ENCODE measurements at places on chromosomes 5 and 9.
A peak's percentile ranks its signal among the peaks of the same experiment; 100 is the strongest.

- DNase-seq = no peak
Observed at GRCh38 chr9:70352802-70353201, 61.7 kb downstream of the KLF9 start.

DNA sequence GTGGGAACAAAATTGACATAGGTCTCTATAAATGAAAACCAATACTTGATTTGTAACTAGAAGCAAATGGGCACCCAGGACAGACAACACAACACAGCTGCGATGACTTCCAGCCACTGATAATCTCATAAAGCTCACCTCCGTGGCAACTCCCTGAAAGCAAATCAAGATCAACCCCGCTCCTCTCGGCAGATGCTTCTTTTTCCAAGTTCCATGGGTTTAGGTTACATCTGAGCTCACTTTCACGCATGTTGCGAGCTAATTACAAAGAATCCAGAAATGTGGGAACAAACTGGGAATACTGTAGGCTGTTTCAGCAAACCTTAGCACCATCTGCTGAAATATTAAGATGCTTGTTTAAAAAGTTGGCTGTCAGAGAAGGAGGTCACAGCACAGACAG lies 153.9 kb downstream of the ELAVL2 start:
- no peak for DNase-seq

DNA sequence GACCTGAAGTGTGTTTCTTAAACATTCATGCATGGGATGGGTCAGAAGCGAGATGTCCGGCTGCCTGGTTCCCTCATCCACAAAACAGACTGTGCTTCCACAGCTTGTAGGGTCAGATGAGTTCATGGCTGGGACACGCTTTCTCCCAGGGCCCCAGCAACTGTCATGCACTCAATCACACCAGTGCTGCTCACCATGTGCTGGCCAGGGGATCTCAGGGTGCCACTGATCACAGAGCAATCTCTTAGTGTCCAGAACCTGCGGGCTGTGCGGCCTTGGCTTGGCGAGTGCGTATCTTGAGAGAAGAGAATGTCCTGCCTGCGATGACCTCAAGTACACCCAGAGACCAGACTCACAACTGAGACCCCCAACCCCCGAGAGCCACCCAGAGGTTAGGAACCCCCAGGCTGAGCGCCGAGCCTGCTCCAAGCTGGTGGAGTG lies 26.0 kb upstream of the FCN2 start:
- DNase-seq = no peak

DNA sequence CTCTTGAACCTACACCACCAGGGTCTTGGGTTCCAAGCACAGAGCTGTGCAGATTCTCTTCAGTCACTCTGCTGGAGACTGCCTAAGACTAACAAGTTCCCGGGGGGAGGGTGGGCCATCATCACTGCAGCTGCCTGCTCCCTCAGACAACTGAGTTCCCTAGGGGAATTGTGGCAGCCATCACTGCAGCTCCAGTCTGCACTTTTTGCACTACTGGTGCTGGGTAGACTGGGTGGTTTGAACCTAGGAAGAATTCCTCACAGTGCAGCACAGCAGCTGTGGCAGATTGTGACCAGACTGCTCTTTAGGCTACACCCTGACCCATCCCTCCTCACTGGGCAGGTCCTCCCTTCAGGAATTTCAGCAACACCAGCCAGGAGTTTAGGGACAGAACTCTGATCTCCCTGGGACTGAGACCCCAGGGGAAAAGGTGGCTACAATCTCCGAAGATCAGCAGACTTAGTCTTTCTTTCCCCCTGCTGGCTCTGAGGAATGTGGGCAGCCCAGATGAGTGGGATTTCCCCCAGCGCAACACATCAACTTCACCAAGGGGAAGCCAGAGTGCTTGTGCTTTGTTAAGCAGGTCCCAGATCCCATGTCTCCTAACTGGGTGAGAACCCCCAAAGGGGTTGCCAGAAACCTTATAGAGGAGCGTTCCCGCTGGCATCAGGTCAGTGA lies 30.9 kb upstream of the RGMB start:
- DNase-seq = no peak

DNA sequence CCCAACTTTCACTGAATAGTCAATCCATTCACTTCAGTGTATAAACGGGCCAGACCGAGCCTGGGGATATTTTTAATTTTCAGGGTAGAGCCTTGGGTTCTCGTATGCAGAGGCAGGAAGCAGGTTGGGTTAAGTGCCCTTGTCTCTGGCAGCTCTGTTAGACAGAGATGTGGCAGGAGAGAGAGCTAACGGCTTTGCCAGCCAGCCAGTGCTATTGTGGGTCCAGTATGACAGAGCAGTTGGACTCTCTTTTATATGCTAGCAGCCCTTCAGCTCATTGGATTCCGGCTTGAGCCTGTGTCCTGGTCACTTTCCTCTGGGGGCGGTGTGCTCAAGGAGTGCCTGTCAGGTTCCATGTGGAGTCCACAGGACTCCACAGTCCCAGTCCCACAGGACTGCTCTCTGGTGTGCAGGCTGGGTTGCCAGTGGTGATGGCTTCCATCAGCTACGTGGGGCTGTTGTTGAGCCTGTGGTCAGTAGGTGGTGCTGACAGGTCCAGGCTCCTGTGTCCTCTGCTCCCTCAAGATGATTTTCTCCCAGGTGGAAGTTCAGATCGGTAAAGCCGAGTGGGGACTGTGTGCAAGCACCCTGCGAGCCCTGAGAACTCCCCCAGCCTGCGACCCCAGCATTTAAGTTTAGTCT lies 14.3 kb downstream of the CLTA start:
- DNase-seq = no peak

DNA sequence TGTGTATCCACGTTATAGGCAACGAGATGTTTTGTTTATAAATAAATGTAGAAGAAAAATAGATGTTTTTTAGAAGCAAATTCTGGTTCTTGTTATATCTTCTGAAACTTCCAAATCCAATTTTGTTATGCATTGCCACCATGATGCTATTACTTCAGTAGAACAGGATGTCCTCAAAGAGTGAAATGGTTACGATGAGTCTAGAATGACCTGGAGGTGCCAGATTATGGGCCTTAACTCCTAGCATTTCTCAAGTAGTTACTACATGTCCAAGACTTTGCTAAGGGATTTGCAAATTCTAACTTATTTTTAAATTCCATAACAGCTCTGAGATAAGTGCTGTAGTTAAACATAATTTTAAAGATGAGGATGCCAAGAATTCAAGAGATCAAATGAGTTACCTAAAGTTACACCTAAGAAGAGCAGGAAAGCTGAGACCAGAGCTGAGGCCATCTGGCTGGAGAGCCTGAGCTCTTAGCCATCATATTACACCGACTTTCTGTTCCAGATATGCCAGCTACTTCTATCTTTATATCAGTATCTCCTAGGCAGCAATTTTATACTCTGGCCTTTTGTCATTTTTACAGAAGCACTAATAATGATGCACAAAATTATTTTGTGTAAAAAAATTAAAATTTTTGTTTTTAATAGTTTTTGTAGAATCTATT lies 173.2 kb upstream of the RASEF start:
- no peak for DNase-seq

GRCh38 chr5:111248571-111248970 lies 24.4 kb downstream of the CAMK4 start:
- no peak for DNase-seq

- peak; percentile 94 for DNase-seq
Observed at GRCh38 chr9:33106827-33107621, 30.6 kb upstream of the SMU1 start.

- DNase-seq = no peak
Observed at GRCh38 chr5:65767565-65767964, 45.6 kb downstream of the NLN start.

DNA sequence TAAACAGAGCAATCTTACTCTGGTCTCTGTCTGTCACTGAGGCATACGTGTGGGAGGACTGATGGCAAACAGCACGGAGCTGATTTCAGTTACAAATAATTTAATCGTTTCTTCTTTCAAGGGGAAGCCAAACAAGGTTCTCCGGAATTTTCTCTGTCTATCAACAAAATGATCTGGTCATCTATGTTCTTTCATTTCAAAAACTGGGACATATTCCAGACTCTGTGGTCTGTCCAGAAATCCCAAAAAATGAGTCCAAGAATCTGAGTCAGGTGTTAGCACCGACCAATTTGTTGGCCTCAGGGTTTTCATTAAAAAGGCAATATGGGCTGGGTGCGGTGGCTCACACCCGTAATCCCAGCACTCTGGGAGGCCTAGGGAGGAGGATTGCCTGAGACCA lies 69.9 kb upstream of the ZNF608 start:
- DNase-seq = no peak

DNA sequence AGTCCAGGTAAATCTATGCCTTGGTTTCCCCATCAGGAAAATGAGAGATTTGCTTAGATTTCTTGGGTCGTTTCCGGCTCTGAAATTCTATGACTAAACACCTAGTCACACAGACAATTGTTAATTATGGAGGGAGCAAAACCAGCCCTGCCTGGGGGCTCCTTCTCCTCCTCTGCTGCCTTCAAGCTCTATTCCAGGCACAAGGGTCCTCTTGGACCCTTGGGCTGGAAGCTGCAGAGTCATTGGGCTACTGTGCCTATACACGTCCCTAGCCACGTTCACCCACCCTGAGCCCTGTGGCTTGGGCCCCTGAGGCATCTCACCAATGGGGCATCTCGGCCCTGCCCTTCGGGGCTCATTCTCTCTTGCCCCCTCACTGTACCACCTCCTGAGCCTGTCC lies 73.8 kb upstream of the TBC1D2 start:
- no peak for DNase-seq

DNA sequence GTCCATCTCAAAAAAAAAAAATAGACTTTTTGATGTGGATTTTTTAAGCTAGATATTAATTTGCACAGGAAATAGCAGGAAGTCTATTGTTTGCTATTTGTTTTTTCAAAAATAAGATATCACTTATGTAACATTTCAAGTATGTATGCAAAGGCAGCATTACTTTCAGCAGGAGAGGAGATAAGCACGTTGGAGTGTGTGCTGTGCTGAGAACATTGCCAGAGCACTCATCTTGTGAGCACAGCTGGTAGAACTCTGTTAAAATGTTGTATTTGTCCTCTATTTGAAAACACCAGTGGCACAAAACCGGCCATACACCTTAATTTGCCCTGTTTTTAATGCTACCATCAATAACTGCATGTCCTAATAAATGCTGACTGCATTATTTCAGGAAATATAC lies 1061.9 kb upstream of the CDH18 start:
- no peak for DNase-seq

- DNase-seq = no peak
Observed at GRCh38 chr5:138938526-138938925, 63.4 kb upstream of the LRRTM2 start.

DNA sequence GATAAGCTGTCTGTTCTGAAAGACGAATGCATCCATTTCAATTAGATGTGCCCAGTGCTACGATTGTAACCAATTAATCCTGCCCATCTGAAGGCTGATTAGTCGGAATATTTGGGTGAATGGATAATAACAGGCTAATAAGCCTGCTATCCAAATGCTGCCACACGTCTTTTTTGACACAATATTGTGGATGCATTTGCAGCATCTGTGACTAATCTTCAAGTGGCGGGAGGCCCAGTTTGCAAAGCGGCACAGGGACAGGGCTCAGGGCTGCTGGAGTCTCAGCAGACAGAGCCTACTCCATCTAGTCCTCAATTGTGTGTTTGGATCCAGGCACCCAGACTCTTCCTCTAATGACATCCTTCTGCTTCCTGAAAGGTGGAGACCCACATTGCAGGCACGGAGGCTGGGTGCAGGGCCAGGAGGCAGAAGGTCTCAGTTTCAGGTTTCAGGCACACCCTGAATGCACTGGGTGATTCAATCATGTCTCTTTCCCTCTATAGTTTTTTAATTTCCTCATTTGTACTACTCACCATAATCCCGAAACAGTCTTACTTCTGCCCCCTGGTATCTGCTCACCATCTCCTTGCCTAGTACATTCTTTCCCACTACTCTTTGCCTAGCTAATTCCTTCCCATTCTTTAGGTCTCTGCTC lies 169.6 kb downstream of the ASTN2 start:
- no peak for DNase-seq

GRCh38 chr9:85178474-85178873 lies 508.9 kb downstream of the NTRK2 start:
- no peak for DNase-seq

GRCh38 chr5:107808671-107809137 lies 138.0 kb upstream of the EFNA5 start:
- DNase-seq = no peak

- no peak for DNase-seq
Observed at GRCh38 chr5:176797456-176798050, 12.8 kb upstream of the UNC5A start.

- no peak for DNase-seq
Observed at GRCh38 chr5:1018596-1018995, 10.0 kb downstream of the NKD2 start.

- DNase-seq = no peak
Observed at GRCh38 chr5:44294516-44294915, 94.7 kb downstream of the FGF10 start.

DNA sequence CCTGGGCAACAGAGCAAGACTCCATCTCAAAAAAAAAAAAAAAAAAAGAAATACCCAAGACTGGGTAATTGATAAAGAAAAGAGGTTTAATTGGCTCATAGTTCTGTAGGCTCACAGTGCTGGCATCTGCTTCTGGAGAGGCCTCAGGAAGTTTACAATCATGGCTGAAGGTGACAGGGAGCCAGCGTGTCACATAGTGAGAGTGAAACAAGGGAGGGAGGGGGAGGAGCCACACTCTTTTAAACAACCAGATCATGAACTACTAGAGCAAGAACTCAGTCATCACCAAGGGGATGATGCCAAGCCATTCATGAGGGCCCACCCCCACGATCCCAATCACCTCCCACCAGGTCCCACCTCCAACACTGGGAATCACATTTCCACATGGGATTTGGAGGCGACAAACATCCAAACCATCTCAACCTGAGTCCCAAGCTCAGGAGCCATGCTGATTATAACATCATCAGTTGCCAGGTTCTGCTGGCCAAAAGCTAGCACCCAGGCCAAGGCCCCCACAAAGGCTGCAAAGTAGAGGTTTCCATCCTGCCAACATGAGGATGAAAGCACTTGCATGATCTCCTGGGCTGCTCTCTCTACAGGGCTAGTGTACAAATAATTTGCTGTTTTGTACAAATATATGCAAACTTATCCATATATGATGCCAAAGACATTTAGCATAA lies 15.3 kb downstream of the DENND1A start:
- no peak for DNase-seq

- no peak for DNase-seq
Observed at GRCh38 chr5:135333732-135334515, 65.1 kb downstream of the MACROH2A1 start.

- DNase-seq = no peak
Observed at GRCh38 chr5:6411141-6411540, 32.8 kb upstream of the MED10 start.

- peak; percentile 49 for DNase-seq
Observed at GRCh38 chr9:100440071-100440470, 13.1 kb downstream of the MSANTD3 start.

- DNase-seq = no peak
Observed at GRCh38 chr9:13295556-13295955, 16.1 kb upstream of the MPDZ start.

DNA sequence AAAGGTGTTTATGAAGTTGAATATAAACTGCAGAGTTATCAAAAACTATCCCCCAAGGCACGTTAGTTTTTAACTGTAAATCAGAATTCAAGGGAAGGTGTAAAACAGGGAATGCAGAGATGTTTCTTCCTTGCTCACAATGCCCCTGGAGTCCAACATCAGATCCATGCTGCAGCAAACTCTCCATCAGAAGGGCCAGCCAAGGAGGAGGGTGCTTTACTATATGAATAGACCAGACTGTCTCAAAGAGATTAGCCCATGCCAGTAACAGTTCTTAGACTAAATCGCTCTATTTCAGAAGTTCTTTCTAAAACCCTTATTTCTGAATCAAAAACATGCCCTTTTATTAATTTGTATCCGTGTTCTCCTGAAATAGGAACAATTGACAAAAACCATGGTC lies 362.8 kb upstream of the RPS23 start:
- no peak for DNase-seq

GRCh38 chr9:110114086-110114858 lies 93.7 kb downstream of the C9orf152 start:
- DNase-seq = no peak

Data from GM04503 (cell line).